Activated CD8-positive, alpha-beta memory T cell treated with anti-CD3 and anti-CD28 coated beads for 1 hour (primary cell): ENCODE measurements at places on chromosomes 7 and 10.

- no peak for DNase-seq
These were observed 4.1 kb upstream of the SLC18A3 start for GRCh38 chr10:49605939-49606509.

- DNase-seq = no peak
These were observed 96.1 kb downstream of the ADCY1 start for GRCh38 chr7:45670227-45670626.

- no peak for DNase-seq
These were observed 150.4 kb downstream of the ACTR3B start for GRCh38 chr7:152909683-152910544.

DNA sequence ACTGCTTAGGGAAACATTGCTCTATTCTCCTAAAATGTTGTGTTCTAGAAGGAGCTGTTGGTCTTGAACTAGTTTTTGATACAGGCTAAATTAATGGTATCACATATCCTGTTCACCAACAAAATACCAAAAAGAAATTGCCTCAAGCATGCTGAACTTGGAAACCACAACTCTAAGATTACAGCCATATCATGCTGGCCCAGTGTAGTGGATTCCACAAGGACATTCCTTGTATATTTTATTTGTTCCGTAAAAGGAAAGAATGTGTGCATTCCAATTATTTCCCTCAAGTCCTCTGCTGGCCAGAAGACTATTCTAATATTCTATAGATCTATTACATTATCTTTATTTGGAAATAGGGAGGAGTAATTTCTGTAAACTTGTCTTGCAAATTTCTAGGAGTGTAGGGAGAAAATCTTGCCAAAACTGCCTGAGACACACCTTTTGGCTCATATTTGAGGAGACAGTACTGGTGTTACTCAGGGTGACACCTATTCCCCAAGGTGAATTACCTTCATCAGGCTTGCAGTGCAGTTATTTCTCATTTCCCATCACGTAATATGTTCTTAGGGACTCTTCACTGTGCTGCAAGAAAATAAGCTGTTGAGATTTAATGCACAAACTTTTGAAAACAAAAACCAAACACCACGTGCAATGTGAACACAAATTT is 1.9 kb upstream of the NEBL start:
- DNase-seq = no peak

DNA sequence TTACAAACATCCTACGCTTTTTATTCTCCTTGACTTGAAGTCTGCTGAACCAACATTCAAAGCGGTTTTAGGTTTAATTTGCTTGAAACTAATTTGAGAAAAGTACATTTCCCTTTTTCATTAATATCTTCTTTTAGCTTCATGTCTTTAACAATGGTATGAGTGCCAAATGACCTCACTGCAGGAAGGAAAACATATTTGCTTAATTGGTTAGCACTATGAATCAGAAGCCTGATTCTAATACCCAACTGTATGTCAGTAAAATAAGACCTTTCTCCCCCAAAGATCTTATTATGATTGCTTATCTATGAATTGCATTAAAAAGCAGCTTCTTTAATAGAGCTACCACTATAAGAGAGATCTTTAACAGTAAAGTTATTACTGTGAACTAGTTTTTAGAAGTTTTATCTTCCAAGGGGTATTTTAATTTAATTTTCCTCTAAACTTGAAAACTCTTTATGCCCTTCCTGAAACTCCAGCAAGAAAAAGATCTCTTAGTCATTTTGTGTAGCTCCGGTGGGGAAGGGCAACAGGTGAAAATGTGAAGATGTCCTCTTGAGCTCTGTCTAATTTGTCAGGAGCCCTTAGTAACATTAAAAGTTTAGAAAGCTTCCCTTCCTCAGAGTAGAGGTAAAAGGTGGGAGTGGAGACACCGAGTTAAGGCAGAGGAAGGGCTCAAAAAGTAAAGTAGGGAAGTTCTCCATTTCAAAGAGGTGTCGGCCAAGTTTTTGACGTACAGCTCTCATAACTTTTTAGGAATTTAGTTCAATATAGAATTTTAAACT is 6.1 kb downstream of the COL1A2 start:
- no peak for DNase-seq

DNA sequence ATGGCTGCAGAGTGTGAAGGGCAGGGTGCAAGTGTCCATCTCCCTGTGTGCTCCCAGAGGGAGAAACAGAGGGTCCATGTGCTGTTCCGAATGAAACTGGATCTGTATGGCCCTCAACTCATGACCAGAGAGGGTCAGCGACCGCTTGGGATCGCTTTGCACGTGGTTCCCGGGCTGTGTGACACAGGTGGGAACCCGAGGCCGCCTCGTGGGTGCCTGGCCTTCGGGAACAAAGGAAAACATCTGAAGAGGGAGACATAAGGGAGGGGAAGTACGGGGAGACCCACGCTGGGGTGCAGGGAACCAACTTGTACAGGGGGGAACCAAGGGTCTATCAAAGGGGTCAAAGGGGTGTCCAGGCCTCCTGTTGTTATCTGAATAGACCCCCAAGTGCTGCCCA is 57.5 kb downstream of the SH3PXD2A start:
- DNase-seq = no peak

GRCh38 chr10:124864421-124865193 is 63.0 kb downstream of the ABRAXAS2 start:
- no peak for DNase-seq

DNA sequence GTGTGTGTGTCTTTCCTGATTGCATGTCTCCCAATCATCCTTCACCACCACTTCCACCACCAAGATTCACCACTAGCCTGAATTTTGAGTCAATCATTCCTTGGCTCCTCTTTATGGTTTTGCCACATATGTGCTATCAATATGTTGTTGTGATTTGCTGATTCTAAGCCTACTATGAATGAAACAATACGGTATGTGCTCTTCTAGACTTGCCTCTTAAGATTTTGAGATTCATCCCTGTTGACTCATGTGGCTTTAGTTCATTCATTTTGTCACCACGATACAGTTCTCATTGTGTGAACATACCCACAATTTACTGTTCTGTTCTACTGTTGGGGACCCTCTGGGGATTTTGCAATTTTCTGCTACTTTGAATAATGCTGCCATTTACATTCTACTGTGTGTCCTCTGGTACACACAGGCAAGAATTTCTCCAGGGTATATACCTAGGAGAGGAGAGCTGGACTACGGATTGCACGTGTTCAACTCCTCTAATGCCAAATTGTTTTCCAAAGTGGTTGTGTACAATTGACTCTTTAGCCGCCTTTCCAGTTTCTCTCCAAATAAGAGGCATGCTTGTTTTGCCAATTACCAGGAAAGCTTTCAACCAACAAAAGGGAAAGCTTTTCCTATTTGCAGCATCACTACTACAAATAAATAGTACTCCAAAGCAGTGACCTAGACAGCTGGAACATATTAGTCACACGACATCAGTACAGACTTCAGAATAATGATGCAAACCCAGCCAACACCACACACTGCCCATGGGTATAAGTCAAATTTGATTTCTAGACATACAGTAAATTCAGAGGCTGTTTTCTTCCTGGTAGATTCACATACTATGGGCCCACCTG is 30.0 kb downstream of the SGMS1 start:
- no peak for DNase-seq

DNA sequence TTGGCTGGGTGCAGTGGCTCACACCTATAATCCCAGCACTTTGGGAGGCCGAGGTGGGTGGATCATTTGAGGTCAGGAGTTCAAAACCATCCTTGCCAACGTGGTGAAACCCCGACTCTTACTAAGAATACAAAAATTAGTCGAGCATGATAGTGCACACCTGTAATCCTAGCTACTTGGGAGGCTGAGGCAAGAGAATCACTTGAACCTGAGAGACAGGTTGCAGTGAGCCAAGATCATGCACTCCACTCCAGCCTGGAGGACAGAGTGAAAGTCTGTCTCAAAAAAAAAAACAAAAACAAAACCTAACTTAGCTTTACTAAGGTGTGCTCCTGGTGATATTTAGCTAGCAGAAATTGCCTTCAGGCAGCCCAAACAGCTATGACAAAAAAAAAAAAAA is 24.3 kb upstream of the VDAC2 start:
- DNase-seq = no peak

DNA sequence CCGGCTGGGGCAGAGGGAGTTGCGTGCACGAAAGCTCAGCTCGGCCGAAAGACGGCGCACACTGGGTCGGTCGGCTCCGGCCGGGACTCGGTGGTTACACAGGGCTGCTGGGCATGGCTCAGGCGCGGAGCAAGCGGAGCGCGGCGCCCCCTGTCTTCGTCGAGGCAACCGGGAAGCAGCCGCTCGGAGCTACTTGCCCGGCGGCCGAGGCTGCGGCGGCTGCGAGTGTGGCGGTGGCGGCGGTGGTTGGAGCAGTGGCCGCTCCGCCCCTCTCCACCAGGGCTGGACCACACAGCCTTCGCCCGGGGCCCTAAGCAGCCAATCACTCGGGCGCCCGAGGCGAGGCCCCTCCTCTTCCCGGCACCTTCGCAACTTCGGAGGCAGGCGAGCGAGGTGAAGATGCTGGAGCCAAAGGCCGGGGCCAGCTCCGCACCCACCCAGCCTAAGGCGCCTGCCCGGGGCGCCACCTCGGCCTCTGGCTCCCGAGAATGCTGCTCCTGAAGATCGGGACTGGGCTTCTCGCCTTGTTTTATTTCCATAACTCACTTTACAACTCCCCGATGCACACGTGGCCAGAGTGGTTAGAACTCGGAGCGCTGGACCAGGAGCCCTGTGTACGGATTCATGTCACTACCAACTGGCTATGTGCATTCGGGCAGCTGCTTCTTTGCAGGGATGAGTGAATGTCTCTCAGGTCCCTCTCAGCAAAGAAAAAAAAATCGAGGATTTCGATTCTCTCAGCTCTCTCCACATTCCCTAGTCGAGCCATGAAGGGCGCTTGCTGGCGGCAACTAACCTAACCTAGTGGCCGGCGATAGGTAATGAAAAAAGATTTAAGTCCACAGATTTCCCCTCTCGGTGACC is at the start of gene TLL2:
TSS of gene TLL2 (minus strand) at position 229 of the 864 bp plus-strand sequence. CDS start 241 bp downstream, outside the sequence.
- no peak for DNase-seq

- no peak for DNase-seq
These were observed 24.0 kb downstream of the AGK start for GRCh38 chr7:141575164-141575563.

- DNase-seq = no peak
These were observed 610.5 kb downstream of the KCNMA1 start for GRCh38 chr10:77027141-77027540.

GRCh38 chr7:14507617-14508016 is 394.9 kb downstream of the DGKB start:
- no peak for DNase-seq

- no peak for DNase-seq
These were observed 16.9 kb downstream of the CPA1 start for GRCh38 chr7:130397051-130397757.

GRCh38 chr7:43022008-43022407 is 89.8 kb downstream of the MRPL32 start:
- no peak for DNase-seq

- no peak for DNase-seq
These were observed 333.3 kb downstream of the PRPF18 start for GRCh38 chr10:13920031-13920430.

GRCh38 chr10:65314253-65314652 is 1611.6 kb upstream of the LRRTM3 start:
- no peak for DNase-seq

DNA sequence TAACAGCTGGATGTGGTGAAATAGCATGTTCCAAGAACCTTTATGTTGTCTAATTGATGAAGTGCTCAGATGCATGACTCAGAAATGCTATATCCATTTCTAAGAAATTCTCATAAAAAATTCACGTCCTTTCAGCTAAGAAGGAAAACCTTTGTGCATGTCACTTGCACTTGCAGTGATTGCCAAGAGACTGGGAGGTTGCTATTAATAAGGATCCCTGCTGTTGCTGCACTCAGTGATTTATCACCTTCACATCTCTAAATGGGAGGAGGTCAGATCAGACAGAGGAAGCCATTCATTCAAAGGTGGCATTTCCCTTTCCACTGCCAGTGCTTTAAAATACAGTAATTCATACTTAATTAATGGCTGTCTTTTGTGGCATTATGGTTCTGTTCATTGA is 89.5 kb downstream of the THSD7A start:
- no peak for DNase-seq

- no peak for DNase-seq
These were observed 113.0 kb downstream of the PDE1C start for GRCh38 chr7:31957090-31957720.

GRCh38 chr10:127485153-127485857 is 63.8 kb upstream of the NPS start:
- DNase-seq = no peak

- DNase-seq = no peak
These were observed 24.4 kb downstream of the GSDME start for GRCh38 chr7:24732646-24733413.

DNA sequence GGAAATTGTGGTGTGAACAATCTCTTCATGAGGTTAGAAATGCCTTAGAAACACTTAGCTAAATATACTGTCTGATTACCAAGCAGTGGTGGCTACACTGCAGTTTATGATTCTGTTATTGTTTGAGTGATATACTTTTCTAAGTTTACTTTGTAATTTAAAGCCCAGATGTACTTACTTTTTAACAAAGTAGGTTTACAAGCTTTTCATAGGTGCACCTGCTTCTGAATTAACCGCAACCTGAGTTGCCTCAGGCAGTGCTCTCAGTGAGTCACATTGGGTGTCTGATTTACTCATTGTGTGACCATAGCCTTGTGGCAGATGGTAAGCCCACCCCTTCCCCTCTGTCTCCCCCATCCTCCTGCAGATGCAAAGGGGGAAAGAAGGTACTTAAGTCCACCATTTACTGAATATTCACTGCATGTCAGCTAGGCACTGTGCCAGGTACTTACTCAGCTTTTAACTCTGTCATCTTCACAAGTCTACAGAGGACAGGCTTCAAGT is 9.0 kb downstream of the MTURN start:
- no peak for DNase-seq

DNA sequence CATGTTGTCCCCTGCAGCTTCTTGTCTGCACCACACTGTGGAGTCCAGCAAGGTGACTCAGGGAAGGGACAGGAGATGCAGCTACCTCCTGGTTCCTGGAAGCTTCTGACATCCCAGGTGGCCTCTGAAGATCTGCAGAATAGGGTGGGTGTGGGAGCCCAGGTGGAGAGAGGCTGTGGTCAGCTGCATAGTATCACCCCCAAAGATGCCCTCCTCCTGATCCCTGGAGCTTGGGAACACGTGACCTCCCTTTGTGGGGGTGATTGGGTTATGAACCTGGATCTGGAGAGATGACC is 25.4 kb downstream of the CALML3 start:
- no peak for DNase-seq

- no peak for DNase-seq
These were observed 335.9 kb downstream of the XPNPEP1 start for GRCh38 chr10:109587366-109587765.

- DNase-seq = no peak
These were observed 25.0 kb downstream of the RBM28 start for GRCh38 chr7:128318691-128319090.

- DNase-seq = no peak
These were observed 778 bp upstream of the GET4 start for GRCh38 chr7:875476-876076.

- no peak for DNase-seq
These were observed at the start of gene C7orf33 for GRCh38 chr7:148590471-148590870. C7orf33 (plus strand) TSS chr7:148590766; CDS start chr7:148590926, 160 bp downstream.
